ENCODE measurements at places on chromosomes 1 and 21.
A peak's percentile ranks its signal among the peaks of the same experiment; 100 is the strongest.

- DNase-seq: no peak
Measured at GRCh38 chr1:78950826-78951225, 55.7 kb downstream of the ADGRL4 start.

- no peak for DNase-seq
Measured at GRCh38 chr1:50858761-50859160, 101.3 kb downstream of the FAF1 start.

DNA sequence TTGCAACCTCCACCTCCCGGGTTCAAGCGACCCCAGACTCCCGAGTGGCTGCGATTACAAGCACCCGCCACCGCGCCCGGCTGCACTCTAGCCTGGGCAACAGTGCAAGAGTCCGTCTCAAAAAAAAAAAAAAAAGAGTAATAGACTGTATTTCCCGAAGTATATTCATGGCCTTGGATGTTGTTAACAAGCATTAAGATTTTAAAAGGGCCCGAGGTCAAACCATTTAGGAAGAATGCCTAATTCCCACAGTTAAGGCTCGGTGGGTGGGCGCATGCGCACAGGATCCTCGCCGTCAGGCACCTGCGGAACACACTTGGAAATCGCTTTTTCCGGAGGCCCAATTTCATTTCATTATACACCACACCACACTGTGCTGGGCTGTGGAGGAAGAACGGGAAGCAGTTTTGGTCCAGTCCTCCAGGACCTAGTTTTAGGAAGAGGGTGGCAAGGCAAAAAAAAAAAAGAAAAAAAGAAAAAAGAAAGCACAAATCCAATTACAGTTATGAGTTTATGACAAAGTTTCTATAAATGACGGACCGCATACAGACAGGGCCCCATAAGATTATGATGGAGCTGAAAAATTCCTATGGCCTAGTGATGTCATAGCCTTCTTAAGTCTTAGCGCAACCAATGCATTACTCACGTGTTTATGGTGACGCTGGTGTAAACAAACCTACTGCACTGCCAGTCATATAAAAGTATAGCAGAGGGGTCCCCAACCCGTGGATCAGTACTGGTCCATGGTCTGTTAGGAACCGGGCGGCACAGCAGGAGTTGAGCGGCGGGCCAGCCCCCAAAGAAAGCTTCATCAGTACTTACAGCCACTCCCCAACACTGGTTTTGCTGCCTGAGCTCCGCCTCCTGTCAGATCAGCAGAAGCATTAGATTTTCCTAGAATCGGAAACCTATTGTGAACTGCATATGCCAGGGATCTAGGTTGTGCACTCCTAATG is 38.2 kb downstream of the H3-3A start:
- DNase-seq: no peak

DNA sequence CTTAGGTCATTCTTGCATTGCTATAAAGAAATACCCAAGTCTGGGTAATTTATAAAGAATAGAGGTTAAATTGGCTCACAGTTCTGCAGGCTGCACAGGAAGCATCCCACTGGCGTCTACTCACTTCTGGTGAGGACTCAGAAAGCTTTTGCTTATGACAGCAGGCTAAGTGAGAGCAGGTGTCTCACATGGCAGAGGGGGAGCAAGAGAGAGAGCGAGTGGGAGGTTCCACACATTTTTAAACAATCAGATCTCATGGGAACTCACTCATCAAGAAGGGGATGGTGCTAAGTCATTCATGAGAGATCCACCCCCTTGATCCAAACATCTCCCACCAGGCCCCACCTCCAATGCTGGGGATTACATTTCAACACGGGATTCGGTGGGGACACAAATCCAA is 13.6 kb upstream of the RGS4 start:
- DNase-seq: no peak

DNA sequence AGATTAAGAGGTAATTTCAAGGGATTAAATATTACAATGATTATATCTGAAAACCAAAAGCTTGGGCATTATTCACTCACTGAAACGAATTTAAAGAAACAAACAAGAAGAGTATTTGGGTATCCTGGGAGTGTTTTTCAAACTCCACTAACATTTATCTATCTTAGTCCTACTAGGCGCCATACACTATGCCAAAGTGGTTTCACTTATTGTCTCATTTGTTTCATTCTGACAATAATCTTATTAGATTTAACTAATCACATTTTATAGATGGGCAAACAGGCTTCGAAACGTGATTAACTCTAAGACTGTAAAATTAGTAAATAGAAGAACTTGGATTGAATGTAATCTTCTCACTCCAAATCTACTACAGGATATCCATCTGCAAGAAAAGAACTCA is 25.4 kb downstream of the ASH1L start:
- DNase-seq: no peak

- no peak for DNase-seq
Measured at GRCh38 chr1:79422726-79423125, 416.2 kb upstream of the ADGRL4 start.

DNA sequence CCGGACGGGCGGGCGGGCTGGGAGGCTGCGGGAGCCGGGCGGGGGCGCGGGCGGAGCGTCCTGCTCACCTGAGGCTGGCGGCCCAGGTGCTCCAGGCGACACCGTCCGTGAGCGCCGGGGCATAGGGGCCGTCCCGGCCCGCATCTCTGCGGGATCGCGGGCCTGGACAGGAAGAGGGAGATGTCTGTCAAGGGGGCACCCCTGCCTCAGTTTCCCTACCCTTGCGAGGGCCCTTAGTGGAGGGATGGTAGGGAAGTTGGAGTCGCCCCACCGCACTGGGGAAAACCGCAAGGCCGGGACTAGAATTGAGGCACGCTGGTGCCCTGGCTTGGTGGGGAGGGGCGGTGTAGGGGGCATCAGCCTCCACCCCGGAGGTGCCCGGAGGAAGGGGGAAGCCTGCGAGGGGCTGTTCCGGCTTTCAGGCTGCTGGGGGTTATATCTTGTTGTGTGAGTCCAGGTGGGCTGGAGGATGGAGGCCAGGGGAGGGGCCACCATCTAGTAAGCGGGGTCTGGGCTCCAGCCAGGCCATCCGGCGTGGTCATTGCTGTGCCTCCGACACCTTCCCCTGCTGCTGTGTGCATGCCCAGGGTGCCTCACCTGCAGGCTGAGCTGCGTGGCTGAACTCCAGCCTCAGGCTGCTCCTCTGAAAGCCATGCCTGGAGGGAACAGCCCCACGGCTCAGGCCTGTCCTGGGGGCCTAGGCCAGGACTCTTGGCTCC is 580 bp downstream of the VWA1 start:
- DNase-seq: no peak

DNA sequence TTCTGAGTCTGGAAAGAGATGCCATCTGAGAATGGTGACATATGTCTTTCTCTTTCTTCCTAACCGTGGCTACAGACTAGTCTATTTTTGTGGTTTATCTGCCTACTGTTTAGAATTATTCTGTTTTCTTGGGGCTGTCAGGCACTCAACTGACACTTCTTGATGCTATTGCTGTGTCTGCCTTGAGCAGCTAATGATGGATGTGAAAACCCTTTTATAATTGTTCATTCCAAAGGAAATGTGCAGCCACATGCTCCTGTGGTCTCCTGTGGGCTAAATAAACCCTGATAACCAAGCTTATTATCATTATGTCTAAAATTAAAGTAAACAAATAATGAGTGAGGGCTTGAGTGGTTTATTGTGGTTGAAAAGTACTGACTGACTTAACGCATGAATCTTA is 52.7 kb upstream of the CXADR start:
- no peak for DNase-seq

GRCh38 chr21:29242201-29242600 is 56.5 kb upstream of the BACH1 start:
- no peak for DNase-seq

GRCh38 chr21:39079617-39080016 is 103.6 kb downstream of the PSMG1 start:
- DNase-seq: no peak

DNA sequence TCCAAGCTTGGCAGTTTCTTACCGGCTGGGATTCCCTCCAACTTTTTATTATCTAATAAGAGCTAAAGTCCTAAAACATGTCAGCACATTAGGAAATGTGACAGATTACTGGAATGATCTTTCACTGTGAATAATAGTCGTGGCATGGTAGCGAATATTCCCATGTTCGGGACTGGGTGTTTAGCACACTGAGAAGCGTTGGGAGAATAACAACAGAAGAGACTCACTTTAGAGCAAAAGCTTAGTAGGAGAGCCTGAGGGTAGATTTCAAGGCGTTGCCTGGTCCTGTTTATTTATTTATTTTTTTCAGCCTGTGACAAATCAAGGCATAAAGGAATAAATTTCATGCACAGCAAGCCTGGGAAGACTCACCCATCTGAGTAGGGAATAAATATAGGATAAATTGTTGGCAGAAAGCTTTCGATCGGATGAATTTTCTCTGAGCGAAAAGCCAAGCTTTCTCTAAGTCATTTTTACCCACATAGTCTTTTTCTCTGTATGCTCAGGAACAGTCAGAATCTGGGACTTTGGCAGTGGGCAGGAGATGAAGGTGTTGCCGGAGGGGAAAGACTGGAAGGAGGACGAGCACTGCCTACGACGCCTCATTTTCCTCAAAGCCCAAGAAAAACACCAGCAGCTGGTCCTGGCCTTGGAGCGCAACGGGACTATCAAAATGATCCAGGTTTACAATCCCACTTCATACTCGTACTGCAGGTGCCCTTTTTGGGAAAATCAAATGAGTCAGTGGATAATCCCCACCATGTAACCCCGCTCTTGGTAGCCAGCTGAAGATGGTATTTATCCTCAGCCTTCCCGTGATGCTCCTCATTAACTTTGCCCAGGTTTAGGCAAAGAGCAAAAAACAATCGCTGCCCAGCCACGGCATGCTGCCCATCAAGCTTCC is 97.2 kb downstream of the WDR64 start:
- no peak for DNase-seq

- no peak for DNase-seq
Measured at GRCh38 chr1:172554915-172555314, 22.0 kb downstream of the SUCO start.

DNA sequence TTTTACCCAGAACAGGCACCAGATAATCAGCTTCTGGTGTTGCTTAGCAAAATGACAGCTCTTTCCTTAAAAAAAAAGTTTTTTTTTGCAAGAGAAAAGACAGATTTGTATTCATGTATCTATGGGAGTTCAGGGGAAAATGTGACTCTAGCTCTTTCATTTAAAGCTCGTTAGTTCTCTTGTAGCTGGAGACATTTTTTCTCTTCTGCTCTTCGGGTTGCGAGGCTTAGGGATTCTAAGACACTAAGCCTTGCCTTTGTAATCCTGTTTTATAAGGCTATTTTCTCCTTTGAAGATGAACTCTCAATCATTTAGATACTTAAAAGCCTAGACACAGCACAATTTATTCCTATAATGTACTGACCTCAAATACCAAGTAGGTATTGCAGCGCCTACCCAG is 40.3 kb upstream of the EDARADD start:
- DNase-seq: no peak

- no peak for DNase-seq
Measured at GRCh38 chr1:24507405-24507804, 4.8 kb downstream of the RCAN3 start.

DNA sequence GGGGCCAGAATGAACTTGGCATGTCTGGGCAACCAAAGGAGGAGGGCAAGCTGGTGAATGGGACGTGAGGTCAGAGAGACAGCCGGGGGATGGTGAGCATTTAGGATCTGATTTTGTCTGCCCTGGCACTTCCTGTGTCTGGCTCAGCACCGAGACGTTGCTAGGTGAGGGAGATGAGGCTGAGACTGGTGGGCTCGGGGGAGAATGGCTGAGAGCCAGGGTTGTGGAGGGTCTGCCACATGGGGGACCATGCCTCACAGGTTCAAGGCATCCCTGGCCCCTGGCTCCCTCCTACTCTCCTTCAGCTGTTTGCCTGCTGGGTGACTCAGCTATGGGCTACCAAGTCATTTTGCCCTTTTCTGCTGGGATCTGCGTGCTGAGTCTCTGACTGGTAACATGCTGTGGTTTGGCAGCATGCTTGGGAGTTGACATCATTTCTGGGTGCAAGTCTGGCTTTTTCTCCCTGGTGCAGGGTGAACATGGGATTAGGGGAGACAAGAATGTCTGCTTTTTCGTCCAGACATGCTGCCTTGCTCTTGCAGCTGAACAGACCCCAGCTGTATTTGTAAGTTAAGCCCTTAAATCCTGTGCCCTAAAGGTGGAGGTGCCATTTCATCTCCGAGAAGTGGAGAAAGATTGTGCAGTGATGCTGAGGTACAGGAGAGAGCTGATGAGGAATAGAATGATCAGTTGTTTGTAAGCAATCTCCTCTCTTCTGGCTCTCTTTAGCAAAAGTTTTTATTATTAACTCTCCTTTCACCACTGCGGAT is 17.6 kb downstream of the GALNT2 start:
- peak; percentile 92 for DNase-seq

DNA sequence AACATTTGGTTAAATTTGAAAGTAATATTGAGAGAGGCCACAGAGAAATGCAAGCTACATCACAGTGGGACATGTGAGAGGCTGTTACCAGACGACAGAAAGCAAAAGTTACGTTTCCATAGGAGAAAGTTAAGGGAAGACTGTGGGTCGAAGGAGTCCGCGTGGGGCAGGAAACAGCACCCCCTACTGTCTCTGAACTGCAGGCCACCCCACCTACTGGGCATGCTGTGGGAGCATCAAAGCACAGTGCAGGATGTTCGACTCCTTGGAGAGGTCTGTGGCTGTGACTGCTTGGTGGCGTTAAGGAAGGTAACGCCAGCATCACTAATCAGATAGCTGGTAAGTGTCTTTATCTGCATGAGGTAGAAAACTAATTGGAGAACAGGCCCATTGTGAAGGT is 123.9 kb downstream of the PTBP2 start:
- no peak for DNase-seq

DNA sequence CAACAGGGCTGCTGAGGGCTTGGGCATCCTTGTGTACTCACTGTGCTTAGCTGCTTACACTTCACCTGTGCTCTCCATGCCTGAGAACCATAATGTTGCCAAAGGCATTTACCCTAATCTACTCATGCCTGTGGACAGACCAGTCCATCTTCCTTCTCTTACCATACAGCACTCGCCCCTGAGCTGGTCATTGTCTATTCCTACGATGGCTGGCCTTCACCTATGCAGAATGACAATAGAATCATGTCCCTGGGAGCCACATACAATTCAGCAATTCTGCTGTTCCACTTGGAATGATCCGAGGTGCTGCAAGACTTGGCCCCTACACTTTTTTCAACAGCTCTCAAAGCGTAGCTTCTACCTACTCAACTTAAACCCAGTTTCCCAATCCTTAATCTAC is 96.5 kb downstream of the PAPPA2 start:
- no peak for DNase-seq

DNA sequence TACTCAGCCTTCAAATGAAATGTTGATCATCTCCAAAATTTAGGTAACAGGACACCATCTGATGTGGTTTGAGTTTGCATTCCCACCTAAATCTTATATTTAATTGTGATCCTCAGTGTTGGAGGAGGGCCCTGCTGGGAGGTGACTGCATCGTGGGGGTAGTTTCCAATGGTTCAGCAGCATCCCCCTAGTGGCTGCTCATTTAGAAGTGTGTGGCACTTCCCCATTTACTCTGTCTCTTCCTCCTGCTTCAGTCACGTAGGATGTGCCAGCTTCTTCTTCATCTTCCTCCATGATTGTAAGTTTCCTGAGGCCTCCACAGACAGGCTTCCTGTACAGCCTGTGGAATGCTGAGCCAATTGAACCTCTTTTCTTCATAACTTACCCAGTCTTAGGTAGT is 731.2 kb downstream of the USP25 start:
- no peak for DNase-seq

Data from RKO (cell line).